Activated CD8-positive, alpha-beta memory T cell treated with anti-CD3 and anti-CD28 coated beads for 48 hours (primary cell): ENCODE measurements at places on chromosomes 7 and 10.

GRCh38 chr7:91326516-91327199 lies 62.4 kb downstream of the FZD1 start:
- no peak for DNase-seq

- no peak for DNase-seq
Measured at GRCh38 chr7:27150568-27151340, 1.6 kb downstream of the HOXA3 start.

- no peak for DNase-seq
Measured at GRCh38 chr10:131404886-131405285, 93.4 kb upstream of the TCERG1L start.

GRCh38 chr7:23930312-23930711 lies 220.3 kb downstream of the STK31 start:
- DNase-seq = no peak

DNA sequence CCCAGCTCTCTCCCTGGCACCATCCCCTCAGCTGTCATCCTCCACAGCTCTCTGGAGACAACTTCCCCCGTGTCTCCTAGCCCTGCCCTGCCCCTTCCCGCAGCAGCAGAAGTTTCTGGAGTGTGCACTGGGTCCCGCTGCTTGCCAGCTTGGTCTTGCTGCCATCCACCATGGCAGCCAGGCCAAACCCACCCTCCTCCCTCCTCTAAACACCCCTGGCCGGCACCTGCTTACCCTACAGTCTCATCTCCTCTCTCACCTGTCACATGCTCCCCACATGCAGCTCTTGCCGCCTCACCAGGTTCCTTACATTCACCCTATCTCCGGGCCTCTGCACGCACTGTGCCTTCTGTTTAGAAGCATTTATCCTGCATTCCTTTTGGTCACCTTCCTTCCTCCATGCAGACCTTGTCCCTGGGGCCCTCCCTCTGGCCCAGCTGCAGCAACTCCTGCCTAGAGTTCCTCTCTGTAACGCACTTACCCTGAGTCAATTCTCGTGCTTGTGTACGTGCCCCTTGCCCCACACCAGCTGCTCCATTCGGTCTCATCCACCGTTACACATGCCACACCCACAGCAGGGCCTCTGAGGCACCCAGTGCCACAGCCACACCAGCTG lies 93.9 kb upstream of the RET start:
- DNase-seq = no peak

- DNase-seq = no peak
Measured at GRCh38 chr10:90642650-90643049, 215.2 kb downstream of the HTR7 start.

- no peak for DNase-seq
Measured at GRCh38 chr7:109235316-109235715, 665.6 kb downstream of the DNAJB9 start.

DNA sequence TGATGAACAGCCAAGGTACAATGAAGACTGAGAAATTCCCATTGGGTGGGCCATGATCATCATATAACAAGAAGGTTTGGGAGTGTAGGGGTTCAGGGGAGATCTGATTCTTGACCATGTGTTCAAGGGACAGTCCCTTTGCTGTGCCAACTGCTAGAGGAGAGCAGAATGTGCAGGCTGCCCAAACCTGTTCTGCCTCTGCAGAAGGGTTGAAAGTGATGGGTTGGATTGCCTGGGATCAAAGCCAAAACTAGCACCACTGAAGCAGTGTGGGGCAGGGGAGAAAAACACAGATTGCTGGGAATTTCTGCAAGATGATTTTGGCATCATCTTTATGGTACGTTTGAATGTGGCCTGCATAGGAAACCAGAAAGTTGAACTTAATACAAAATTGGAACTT lies 303.9 kb downstream of the OTUD1 start:
- no peak for DNase-seq

- DNase-seq = no peak
Measured at GRCh38 chr10:23381298-23382040, 36.9 kb upstream of the C10orf67 start.

- no peak for DNase-seq
Measured at GRCh38 chr7:32516551-32517100, 21.3 kb downstream of the AVL9 start.

GRCh38 chr10:24706479-24707118 lies 17.1 kb downstream of the ARHGAP21 start:
- no peak for DNase-seq

DNA sequence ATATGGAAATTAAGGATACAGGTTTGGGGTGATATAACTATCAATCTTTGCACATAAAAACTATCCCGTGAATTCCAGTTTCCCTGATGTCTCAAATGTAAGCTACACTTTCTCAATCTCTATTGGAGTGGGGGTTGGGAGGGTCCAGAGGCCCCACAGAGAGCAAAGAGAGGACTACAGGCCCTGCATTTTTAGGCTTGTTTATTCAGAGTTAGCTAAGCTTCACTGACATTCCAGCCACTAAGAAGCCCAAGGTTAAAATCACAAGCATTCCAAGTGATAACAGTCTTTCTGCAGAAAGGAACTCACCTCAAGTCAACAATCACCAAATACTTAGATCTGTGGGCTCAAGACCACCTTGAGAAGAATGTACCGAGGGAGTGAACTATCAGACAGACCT lies 31.6 kb upstream of the LAMB1 start:
- DNase-seq = no peak

GRCh38 chr7:101099969-101100781 lies 14.9 kb downstream of the TRIM56 start:
- no peak for DNase-seq

DNA sequence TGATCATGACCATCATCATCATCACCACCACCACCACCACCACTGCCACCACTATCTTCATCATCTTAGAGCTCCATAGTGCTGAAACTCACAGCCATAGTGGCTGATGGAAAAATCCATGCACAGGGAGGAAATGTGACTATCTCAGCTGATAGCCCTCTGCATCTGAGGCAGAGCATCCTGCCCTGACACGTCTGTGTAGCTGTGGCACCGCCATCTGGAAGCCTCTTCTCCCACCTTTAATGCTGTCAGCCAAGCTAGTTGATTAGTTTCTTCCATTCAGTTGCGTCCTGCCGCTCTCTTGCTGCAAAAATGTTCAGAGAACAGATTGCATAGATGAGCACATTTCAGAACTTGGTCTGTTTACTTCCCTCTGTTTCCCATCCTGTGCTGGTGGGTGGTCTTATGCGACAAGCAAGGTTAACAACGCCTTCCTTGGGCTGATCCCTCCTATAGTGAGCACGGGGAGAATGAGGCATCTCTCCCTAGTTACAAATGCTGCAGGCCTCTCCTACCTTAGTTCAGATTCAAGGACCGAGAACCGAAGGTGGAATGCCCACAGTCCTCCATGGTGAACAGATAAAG lies 478.6 kb downstream of the PLXNA4 start:
- no peak for DNase-seq

DNA sequence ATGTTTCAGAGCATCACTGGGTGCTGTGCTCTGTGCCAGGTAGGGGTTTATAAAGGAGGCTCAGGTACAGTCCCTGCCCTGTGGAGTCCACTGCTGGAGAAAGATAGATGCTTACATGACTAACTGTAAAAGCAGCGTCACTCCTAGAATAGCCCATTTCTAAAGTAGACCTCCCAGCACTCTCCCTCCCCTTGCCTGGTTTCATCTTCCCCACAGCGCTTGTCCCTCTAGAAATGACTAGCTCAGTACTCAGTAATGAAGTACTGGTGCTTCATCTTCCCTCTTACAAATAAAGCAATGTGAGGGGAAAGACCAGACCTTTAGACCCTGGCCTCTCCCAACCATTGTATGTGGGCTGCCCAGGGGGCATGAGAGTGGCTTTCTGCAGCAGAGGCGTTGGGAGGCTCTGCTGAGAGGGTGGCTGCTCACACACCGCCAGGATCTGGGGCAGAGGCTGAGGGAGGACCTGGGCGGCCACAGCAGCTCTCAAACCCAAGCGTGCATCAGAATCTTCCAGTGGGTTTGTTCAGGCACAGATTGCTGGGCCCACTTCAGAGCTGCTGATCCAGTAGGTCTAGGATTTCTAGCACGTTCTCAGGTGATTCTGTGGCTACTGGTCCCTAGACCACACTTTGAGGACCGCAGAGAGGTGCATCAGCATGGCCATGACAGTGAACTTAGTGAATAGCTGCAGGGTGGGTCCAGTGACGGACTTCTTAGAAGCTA lies 110.3 kb upstream of the ANLN start:
- DNase-seq = no peak

DNA sequence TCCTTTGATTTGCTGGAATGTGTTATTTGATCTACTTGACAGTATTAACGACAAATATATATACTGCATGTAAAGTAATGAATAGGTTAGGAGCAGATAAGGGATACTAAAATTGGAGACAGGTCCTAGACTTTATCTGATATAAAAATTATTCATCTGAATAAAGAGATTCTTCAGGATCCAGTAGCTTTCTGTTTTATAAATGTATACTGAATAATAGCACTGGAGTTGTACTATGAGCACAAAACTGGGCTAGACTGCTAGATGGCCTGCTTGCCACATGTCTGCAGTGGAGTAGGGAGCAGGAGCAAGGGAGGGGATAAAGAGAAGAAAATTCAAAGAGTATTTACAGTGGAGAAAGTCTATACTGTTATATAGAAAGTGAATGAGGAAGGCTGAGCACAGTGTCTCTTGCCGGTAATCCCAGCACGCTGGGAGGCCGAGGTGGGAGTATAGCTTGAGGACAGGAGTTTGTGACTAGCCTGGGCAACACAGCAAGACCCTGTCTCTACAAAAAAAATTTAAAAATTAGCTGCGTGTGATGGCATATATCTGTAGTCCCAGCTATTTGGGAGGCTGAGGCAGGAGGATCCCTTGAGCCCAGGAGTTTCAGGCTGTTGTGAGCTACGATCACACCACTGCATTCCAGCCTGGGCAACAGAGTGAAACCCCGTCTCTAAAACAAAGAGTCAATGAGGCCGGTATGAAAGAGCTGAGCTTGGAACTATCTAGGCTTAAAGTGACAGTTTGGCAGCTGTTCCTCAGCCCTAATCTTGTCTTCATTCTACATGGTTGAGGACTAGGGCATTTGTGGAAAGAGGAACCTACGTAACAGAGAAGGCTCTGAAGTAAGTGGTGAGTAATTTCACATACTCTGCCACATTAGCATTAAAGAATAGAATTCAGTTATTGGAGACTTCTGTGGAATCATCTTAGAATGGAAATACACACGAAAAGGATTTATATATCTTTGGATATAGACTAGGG lies 41.8 kb downstream of the CD36 start:
- DNase-seq = no peak

GRCh38 chr10:124657806-124658205 lies 86.4 kb downstream of the FAM53B start:
- DNase-seq = no peak

DNA sequence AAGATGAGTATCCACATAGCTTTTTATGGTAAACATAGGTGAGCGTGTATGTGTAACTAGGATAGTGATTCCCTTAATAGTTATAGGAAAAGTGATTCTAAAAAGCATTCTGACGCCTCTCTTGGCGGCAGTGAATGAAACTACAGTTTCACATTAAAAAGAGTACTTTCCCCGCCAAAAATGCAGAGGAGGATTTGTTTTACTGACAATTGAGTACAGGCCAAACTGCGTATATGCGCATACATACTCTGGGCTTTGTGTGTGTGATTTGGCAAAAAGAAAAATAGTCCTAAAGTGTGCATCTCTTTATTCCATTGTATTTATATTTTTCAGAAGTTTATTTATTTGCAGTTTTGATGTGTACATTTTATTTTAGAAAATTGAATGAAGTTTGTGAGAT lies 10.3 kb downstream of the CUL1 start:
- no peak for DNase-seq

DNA sequence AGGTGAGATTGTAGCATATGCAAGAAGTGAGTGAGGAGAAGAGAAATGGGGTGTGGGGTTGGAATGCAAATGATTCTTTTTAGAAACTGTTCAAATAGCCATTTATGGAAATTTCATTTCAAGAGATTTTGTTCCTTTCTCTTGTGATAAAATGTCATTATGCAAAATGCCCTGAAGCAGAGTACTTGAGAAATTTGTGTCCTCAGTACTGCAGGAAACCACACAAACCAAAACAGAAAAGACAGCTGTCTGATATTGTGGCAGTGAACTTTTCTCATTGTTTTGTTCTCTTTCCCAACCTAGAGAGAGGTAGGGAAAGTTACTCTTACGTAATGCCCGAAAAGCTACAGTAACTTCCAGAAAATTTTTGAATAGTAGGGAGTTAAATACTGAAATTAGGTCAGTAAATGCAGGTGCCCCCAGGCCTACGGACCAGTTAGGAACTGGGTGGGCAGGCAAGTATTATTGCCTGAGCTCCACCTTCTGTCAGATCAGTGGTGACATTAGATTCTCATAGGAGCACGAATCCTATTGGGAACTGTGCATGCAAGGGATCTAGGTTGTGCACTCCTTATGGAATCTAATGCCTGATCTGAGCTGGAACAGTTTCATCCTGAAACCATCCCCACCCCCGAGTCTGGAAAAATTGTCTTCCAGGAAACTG lies 34.0 kb downstream of the DLD start:
- DNase-seq = no peak

- DNase-seq = no peak
Measured at GRCh38 chr10:77430530-77430929, 207.1 kb downstream of the KCNMA1 start.

DNA sequence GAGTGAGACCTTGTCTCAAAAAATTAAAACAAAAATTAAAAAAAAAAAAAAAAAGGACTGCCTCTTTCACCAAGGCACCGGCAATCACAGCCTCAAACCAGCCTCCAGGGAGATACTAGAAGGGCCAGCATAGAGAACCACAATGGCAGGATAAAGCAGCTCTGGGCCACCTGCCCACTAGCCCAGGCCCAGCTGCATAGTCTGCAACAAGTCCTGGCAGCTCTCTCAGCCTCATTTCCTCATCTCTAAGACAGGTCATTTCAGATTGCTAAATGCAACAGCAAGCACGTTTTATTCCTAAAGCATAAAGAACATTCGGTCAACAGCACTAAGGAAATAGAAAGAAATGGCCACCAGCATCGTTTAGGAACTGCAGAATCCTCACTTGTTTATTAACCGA lies 28.8 kb downstream of the XPNPEP1 start:
- no peak for DNase-seq

- no peak for DNase-seq
Measured at GRCh38 chr7:45203936-45204445, 46.4 kb downstream of the RAMP3 start.

DNA sequence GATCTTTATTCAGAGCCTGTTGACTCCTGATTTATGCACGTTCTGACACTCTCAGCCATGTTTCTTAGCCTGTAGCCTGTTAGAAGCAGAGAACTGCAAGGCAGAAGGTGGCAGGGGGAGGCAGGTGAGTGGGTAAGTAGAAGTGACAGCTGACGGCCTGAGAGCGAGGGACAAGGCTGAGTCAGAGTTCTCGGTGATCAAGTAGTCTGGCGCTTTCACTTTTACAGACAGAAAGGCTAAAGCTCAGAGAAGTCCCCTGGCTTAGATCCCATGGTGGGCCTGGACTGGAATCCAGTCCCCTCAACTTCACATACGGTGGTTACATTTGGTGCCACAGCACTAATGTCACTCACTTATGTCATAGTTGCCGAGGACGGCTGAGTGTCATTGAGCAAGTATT lies 139.0 kb downstream of the TACC2 start:
- no peak for DNase-seq

DNA sequence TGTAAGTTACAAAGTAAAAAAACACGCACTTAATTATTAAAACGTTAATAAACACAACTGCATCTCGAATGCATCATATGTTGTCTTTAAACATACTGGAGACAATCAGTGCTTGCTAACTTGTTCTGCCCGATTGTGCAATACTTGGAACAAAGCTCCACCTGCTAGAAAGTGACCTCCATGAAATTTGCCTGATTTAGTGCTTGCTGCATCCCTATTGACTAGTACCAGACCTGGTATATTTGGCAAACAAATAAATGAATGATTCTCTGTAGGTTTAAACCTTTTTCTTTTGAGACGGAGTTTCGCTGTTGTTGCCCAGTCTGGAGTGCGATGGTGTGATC lies 6.2 kb downstream of the BZW2 start:
- DNase-seq = no peak

- no peak for DNase-seq
Measured at GRCh38 chr7:81831883-81832282, 62.0 kb upstream of the HGF start.
